ENCODE measurements at places on chromosomes 5 and 9.

- no peak for DNase-seq
Observed at GRCh38 chr5:147887026-147887627, 8.6 kb downstream of the SCGB3A2 start.

DNA sequence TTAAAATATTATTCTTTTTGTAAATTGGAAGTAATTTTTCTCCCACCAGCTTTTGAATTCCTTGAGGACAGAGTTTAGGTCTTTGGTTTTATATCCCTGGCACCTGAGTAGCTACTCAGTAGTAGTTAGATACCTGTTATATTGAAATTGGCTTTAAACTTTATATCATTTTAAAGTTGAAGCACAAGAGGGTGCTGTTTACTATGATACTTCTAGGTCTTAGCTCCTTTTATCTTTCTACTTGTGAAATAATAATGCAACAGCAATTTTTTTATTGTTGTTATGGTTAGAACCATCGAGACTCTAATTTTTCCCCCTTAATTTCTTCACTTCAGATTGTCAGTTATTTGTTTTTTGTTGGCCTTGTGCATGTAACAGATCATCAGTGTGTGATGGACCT lies 46.3 kb downstream of the AP3S1 start:
- no peak for DNase-seq

DNA sequence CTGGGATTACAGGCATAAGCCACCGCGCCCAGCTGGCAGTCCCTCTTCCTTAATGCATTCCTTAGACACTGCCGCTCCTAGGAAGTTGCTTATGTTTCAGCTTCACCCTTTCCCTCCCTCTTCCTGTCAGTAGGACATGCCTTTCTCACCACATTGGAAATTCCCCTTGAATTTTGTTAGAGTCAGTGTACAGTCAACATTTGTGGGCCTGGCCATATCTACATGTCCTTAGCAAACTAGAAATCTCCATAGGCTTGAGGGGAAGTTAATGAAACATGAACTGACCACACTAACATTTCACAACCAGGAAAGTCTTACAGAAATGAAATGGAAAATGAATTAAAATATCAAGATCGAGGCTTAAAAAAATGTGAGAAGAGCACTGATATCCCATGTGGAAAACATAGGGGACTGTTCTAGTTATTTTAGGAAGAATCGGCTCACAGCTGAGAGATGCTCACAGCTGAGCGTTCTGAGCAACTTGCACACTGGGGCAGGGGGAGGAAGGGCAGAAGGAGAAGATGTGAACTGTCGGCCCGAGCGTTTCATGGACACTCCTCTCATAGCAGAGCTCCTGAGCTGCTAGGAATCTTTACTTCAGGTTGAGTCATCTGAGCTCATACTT lies 21.1 kb upstream of the LVRN start:
- no peak for DNase-seq

GRCh38 chr5:175698401-175699115 lies 40.7 kb downstream of the HRH2 start:
- DNase-seq: no peak

DNA sequence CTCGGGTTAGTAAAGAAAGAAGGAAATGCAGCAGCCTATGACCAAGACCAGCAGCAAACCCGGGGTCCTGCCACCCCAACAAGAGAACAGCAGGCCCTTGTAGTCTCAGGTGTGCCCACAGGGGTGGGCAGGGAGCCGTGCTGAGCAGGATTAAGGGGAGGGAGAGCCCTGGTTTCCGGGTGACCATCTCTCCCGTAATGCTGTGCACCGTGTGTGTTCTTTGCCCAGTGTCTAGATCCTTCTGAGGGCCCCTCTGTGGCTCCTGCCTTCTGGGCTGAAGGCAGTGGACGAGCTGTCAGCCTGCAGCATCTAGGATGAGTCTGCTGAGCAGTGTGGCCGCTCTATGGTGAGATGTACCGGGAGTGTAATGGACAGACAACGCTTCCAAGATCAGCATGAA lies 12.7 kb upstream of the PLEKHG4B start:
- DNase-seq: no peak

GRCh38 chr5:9834871-9835770 lies 205.0 kb upstream of the TAS2R1 start:
- DNase-seq: no peak

GRCh38 chr5:127746756-127747155 lies 43.6 kb downstream of the CCDC192 start:
- no peak for DNase-seq

- no peak for DNase-seq
Observed at GRCh38 chr5:133704411-133704810, 92.1 kb upstream of the FSTL4 start.

DNA sequence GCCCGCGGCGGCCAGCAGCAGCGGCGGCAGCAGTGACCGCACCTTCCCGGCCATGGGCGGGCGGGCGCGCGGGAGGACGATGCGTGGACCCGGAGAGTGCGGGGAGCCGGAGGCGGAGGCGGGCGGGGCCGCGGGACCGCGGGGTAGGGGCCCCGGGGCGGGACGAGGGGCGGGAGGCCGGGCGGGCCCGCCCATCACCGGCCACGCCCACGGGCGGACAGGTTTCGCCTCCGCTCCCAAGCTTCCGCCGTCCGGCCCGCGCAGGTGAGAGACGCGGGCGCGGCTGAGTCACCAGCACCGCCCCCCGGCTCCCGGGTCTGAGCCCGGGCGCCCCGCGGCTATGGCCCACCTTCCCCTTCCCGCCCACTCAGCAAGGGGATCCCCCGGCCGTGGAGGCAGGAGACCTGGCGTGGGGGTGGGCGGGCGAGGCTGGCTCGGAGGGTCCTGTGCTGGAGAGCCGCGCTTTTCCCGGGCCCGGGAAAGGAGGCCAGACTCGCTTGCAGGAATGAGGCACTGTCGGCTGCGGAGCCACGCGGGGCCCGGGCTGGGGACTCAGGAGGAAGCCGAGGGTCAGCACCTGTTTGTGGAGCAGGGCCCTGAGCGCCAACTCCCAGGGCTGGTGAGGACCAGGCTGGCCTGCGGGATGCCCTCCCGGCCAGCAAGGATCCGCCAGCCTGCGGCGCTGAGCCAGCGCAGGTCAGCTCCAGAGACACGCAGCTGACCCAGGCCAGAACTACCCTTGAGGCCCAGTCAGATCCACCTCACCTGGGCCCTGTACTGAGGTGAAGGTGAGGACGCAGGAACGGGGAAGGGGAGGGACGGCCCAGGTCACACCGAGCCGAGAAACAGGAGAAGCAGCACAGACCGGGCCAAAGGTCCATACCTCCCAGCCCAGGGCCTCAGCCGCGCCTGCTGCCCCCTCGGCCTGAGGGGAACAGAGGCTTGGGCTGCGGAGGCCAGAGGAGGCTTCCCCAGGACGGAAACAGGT lies at the start of gene ENTPD2:
Gene ENTPD2, minus strand, starts transcription at position 118 of the 988 bp plus-strand sequence. Its CDS starts 64 bp downstream, at position 54.
- peak; percentile 87 for DNase-seq

DNA sequence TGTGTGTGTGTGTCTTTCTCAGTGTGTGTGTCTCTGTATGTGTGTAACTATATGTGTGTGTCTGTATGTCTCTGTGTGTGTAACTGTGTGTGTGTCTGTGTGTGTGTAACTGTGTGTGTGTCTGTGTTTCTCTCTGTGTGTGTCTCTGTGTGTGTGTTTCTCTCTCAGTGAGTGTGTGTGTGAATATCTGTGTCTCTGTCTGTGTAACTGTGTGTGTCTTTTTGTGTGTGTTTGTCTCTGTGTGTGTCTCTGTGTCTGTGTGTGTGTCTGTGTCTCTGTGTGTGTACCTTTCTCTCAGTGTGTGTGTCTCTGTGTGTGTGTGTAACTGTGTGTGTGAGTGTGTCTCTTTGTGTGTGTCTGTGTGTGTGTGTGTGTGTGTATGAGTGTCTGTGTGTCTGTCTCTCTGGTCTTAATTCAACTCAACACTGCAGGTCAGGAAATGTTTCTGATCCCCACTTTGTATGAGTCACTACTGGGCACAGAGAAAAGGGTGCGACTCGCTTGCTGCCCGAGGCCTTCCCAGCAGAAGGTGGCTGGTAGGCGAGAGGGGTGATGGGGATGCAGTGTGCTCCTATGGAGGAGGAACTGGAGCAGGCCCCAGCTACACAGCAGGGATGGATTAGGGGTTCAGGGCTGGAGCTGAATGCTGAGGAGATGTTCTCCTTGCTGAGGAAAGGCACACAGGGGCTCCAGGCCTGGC lies 52.1 kb downstream of the NSG2 start:
- DNase-seq: no peak

- no peak for DNase-seq
Observed at GRCh38 chr9:115694991-115695390, 458.6 kb upstream of the PAPPA start.
